ENCODE measurements at places on chromosomes 16 and 17.

DNA sequence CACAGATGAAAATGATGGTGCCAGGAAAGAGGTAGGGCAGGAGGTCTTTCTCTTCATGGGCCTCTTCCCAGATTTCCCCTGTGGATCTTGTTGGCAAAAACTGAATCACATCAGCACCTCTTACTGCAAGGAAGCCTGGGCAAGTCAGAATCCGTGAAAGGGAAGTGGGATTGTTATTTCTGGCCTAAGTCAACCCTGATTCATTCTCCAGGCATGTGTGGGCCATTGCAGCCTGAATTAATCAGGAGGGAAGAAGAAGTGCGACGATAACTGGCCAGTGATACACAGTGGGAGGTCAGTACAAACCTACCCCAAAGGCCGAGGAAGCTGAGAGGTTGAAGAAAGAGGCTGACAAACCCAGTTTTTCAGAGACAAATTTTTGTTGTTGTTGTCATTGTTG lies 17.9 kb upstream of the NSMCE1 start:
- DNase-seq = no peak

DNA sequence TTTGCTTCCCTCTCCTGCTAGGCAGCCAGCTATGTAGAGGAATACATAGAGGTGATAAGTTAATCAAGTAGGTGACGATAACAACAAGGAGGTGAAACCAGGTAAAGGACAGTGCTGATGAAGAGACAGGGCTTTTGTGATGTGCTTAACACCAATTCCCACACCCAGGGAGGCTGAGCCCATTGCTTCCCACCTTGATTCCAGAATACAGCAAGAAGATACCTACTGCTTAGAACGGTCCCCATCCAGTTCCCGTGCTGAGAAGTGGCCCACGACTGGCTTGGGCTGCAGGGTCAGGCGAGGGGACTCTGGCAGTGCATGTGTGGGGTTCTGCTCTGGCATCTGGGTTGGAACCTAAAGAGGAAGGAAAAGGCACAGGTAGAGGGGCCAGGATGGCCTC lies 16.1 kb upstream of the GFAP start:
- no peak for DNase-seq

DNA sequence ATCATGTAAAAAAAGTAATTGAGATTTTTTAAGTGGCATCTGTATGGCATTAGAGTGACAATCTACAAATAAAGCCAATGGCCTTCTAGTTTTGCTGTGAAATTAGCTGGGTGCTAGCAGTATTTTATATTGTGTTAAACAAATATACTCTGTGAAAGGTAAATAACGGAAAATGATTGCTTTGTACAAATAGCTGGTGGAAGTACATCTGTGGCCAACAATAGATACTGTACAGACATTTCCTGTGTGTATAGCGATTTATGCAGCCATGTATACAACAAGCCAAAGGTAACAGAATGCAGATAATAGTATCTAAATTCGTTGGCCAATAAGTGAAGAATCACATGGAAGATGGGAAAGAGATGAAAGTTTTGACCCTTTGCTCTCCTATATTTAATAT lies 26.6 kb downstream of the IQCK start:
- DNase-seq = no peak

GRCh38 chr16:54069601-54070239 lies 216.9 kb downstream of the IRX3 start:
- DNase-seq = no peak

DNA sequence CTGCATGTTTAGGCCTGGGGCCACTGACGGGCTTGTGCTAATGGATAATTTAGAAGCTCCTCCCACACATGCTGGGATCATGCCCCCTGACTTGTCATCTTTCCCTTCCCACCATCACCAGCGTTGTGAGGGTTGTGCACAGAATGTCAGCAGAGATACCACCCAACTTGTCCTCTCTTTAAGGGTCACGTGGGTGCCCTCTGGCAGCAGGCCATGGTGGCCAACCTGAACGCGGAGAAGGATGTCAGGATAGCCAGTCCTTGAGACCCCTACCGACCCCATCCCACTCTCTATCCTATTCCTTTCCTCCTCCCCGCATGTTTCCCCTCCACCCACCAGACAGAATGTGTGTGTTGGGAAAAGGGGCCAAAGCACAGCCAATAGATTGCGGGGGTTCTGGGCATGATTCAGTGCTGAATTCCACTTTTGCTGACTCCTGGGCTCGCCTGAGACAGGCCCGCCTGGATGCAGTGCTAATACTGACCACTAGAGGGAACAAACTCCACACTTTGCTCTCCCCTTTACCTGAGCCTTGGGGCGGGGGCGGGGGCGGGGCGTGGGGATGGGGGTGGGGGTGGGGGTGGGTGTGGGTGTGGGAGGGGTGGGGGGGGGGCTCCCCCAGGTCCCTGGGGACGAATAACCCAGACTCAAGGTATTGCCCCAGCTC lies at the start of gene GH2:
Gene GH2, minus strand, starts transcription at position 10 of the 667 bp plus-strand sequence. CDS start 143 bp downstream, outside the sequence.
- no peak for DNase-seq

GRCh38 chr17:13544765-13545164 lies 57.0 kb downstream of the HS3ST3A1 start:
- DNase-seq = no peak

- DNase-seq = no peak
Observed at GRCh38 chr17:68391561-68392268, 65.6 kb downstream of the WIPI1 start.

- no peak for DNase-seq
Observed at GRCh38 chr16:30438835-30439234, 6.8 kb downstream of the SEPHS2 start.

DNA sequence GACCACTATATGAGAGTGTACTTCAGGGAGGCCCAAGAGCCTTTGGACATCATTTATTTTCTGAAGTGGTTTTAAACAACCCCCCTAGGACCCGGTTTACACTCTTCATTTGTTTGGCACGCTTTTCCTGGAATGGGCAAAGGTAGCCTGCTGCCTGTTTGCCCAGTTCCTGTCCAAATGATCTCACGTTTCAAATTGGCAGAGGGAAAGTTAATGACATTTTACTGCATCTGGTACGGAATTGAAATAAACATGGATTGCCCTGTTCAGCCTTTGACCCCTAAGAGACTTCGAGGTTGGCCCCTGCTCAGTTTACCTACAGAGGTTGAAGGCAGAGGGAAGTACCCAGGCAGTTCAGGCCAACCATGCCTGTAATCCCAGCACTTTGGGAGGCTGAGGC lies 5.8 kb upstream of the RPRML start:
- no peak for DNase-seq

DNA sequence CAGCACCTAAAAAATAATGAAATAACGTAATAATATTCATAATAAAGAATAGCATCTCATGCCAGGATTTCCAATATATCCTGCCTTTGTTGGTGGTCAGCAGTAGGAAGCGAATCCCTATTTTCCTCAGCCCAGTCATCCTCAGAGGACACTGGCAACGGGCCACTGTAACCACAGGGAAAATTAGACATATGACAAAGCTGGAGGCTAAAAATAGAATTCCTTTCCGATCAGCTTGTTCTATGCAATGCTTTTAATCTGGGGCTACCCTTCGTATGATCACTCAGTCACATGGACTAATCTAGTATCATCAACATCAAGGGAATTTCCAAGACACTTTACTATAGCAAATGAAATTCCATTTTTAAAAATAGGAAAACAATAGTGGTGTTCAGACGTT lies 246.9 kb upstream of the KCNJ16 start:
- no peak for DNase-seq

DNA sequence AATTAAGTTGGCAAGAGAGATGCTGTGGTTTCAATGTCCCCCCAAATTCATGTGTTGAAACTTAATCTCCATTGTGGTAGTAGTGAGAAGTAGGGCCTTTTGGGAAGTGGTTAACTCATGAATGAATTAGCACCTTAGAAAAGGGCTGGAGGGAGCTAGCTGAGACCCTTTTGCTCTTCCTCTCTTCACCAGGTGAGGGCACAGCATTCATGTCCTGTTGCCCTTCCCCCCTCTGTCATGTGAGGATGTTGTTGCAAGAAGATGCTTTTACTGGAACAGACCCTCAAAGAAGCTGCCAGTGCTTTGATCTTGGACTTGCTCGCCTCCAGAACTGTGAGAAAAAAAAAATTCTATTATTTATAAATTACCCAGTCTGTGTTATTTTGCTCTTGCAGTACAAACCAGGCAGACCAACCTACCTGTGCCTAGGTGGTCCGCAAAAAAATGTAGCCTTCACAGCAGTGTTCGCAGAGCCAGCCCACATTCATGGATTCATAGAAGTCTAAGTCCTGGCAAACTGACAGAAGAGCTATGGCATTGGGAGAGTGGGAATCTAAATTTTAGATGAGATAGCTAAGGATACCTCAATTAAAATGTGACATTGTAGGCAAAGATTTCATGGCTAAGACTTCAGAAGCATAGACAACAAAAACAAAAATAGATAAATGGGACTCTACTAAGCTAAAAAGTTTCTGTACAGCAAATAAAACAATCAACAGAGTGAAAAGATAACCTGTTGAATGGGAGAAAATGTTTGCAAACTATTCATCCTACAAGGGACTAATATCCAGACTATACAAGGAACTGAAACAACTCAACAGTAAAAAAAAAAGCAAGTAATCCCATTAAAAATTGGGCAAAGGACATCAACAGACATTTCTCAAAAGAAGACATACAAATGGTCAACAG lies 32.0 kb upstream of the ABCA5 start:
- DNase-seq = no peak

GRCh38 chr17:74878658-74879057 lies 5.9 kb upstream of the FDXR start:
- DNase-seq = no peak

GRCh38 chr16:69859105-69859989 lies 91.8 kb upstream of the CLEC18A start:
- no peak for DNase-seq

- no peak for DNase-seq
Observed at GRCh38 chr17:74353446-74354060, 8.1 kb downstream of the BTBD17 start.

GRCh38 chr17:63504261-63504660 lies 18.9 kb upstream of the KCNH6 start:
- DNase-seq = no peak

GRCh38 chr16:10949424-10949970 lies 5.1 kb downstream of the CLEC16A start:
- no peak for DNase-seq

- no peak for DNase-seq
Observed at GRCh38 chr17:6753006-6753445, 2.8 kb upstream of the XAF1 start.

- no peak for DNase-seq
Observed at GRCh38 chr17:73349138-73349537, 37.3 kb upstream of the CDC42EP4 start.

GRCh38 chr16:57956924-57957672 lies 13.8 kb downstream of the CNGB1 start:
- no peak for DNase-seq

DNA sequence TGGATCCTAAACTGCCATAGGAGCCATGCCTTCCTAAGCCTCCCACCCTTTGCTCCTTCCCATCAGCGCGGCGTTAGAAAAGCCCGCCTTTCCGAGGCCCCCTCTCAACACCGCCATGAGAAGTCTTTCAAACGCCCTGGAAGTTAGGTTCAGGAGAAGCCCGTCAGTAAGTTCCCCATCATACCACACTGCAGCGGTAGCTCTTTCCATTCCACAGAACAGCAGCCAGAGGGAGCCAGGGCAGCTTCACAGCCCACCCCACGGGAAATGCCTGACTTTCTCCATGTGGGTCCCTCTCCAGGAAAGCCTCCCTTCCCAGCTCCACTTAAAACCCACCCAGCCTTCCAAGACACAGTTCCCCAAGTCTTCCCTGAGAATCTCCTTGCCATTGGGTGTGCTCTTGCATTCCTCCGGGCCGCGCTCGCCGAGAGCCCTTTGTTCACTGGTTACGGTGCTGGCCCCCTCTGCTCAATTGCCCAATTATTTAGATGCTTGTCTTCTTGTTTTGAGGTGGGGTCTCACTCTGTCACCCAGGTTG lies 28.7 kb downstream of the KIAA0513 start:
- no peak for DNase-seq

DNA sequence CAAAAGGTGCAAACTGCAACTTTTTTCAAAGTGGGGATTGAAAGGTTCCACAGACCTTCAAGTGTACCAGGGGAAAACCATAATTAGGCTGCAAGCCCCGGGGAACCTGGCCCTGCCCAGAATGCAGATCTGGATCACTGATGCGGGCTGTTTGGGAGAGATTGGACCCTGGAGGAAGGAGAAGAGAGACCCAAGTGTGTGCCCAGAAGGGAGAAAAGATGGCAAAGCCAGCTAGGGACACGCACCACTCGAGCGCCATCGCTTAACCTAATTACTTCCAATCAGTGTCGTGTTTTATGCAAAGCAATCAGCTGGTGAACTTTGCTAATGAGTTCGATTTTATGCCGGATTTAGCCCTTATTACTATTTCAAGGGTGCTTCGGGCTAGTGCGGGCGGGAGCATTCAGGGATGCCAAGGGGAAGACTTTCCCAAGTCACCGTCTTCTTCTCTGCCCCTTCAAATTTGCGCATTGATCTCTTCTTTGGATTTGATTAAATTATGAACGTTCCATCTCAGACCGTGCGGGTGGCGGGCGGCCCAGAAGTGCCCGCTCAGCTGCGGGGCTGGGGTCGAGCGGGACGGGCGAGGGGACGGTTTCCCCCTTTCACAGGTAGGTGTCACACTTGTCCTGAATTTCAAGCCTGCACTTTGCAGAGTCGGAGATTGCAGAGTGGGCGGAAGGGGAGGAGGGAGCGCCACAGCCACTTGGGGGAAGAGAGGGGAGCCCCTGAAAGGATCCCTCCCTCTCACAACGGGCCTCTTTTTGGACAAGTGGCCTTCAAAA lies 4.0 kb downstream of the IRX5 start:
- DNase-seq = no peak

DNA sequence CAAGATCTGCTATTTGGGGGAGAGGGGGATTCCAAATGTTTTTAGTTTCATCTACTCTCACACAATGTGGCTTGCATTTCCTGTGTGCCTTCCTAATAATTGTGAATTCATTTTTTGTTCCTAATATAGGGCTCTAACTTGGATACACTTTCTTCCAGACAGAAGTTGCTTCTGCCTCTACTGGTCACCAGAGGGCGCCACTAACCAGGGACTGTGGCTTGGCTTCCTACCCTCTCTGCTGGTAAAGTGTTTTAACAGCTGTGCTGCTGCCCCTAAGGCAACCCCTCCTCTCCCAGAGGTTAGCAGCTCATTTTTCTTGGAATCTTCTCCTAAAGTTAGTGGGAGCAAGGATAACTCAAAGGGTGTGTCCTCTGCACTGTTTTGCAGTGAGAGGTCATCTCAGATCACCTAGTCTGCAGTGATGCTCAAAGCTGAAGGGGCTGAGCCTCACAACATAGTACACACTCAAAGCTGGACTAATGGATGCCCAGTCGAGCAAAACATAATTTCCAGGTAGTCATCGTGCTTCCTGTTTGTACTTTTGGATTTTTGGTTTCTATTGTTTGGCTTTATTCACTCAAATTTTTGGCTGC lies 5.0 kb upstream of the PRSS54 start:
- no peak for DNase-seq

DNA sequence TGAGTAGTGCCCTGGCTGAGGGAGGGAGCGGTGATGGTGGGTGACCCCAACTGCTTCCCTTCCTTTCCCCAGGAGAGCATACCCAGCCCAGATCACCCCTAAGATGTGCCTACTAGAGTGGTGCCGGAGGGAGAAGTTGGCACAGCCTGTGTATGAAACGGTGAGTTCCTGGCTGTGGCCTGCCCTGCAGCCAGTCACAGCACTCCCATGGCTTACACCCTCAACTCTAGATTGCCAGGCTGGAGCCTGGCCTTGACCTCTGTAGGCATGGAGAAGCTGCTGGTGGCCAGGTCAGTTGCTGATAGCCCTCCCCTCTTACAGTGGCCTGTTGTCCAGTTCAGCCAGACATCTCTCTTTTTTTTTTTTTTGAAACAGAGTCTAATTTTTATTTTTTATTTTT lies 8.6 kb upstream of the NFATC3 start:
- no peak for DNase-seq

GRCh38 chr17:8176197-8176940 lies at the start of gene TMEM107:
Gene TMEM107 (minus strand): TSS chr17:8176380. CDS start chr17:8176286, 94 bp downstream.
- no peak for DNase-seq
